ENCODE measurements at places on chromosomes 1 and 21.

DNA sequence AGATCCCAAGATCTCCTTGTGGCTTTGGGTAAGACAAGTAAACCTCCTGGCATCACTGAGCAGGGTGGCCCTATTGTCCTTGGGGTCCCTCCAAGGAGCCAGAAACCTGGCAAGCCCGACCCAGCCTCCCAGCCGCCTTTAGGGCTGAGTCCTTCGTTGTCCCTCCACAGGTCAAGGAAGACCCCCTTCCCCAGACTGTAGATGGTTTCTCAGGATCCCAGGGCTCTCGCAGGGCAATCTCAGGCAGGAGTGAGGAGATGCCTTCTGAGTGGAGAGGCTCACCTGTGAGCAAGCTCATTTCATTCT, 71.6 kb upstream of the CSF3R start:
- no peak for DNase-seq

- no peak for DNase-seq
These were observed 2.1 kb upstream of the UBR4 start for GRCh38 chr1:19212167-19212566.

- DNase-seq: no peak
These were observed 2.1 kb upstream of the IPO9 start for GRCh38 chr1:201826830-201827229.

DNA sequence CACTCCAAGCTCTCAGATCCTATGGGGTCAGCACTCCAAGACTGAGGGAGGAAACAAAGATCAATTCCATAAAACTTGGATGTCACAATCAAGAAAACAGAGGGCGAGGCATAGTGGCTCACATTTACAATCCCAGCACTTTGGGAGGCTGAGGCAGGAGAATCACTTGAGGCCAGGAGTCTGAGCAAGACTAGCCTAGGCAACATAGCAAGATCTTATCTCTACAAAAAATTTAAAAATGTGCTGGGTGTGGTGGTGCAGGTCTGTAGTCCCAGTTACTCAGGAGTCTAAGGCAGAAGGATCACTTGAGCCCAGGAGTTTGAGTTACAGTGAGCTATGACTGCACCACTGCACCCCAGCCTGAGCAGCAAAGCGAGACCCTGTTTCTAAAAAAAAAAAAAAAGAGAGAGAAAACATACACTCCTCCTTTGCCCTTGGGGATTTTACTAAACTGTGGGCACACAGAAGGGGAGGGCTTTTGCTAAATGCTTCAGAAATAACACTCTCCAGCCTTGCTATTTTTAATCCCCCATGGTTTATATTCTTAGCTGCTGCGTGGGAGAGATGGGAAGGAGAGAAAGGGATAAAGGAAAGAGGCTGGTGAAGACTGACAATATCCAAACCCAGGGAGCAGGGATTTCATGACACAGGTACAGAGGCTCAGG, 18.1 kb downstream of the ARHGEF2 start:
- DNase-seq: no peak

- DNase-seq: no peak
These were observed 22.7 kb downstream of the CD55 start for GRCh38 chr1:207344221-207344620.

DNA sequence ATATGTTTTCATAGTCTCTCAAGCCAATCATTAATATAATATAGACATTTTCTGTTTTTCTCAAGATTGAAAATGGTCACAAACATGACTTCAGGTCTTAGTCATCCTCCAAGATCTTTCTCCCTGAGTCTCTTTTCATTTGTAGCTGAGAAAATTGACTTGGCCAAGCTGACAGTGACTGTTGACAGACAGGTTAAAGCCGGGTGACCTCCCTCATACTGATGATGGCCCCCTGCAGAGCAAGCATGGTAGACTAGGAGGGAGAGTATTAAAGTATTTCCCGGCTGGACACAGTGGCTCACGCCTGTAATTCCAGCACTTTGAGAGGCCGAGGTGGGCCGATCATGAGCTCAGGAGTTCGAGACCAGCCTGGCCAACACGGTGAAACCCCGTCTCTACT, 6.8 kb upstream of the KIAA1614 start:
- no peak for DNase-seq

DNA sequence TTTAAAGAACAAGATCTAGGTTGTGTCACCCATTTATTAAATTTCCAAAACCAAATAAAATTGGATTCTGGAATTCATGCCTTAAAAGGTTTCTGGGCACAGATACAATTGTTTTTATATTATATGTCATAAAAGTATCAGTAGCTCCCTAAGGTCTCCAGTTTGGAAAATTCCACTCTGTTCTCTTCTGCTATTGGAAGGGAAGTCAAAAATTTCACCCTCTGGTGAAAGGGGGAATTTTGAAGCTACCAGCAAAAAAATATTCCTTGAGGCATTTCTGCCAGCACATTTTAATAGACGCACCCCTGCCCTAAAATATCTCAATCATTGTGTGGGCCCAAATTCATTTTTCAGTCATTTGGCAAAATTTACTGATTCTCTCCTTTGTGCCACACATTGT, 285.7 kb upstream of the SGIP1 start:
- no peak for DNase-seq

- no peak for DNase-seq
These were observed 19.8 kb downstream of the NRIP1 start for GRCh38 chr21:15045017-15045416.

DNA sequence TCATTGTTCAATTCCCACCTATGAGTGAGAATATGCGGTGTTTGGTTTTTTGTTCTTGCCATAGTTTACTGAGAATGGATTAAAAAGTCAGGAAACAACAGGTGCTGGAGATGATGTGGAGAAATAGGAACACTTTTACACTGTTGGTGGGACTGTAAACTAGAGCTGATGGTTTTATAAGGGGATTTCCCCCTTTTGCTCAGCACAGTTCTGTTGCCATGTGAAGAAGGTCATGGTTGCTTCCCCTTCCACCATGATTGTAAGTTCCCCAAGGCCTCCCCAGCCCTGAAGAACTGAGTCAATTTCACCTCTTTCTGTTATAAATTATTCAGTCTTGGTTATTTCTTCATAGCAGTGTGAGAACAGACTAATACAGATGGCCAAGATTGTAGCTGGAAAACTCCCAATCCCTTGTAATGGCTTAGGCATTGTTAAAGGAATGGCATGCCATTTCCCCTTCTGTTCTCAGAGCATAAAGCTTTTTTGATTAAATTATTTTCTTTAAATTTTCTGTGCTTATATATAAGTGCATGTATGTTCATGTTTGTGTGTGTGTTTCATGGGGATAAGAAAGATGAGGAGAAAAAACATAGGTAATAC, 144.8 kb downstream of the BACH1 start:
- no peak for DNase-seq

- DNase-seq: peak; percentile 45
These were observed 577 bp downstream of the IKBKE start for GRCh38 chr1:206470692-206471414.

GRCh38 chr1:116693759-116694480, 26.4 kb upstream of the IGSF3 start:
- DNase-seq: peak; percentile 29

DNA sequence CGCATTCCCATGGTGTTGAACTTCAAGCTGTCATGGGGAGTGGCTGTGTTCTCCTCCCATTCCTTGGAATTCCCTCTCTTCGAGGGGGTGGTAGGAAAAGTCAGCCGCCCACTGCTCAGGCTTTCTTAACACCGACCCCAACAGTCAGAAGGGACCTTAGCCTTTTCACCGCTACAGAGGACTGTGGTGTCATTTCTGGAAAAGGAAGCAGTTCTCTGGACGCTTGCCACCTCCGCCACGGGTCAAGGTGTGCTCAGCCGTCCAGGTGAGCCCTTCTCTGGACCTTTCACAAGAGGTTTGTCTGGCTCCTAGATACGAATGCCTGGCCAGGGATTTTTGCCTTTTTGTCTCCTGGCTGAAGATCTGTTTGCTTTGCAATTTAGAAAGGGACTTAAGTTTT, 31.8 kb downstream of the CLIC6 start:
- DNase-seq: no peak

GRCh38 chr1:59819566-59820438, 5.1 kb downstream of the HOOK1 start:
- DNase-seq: peak; percentile 24

- no peak for DNase-seq
These were observed 2.5 kb downstream of the PPP1R15B start for GRCh38 chr1:204409123-204409522.

- no peak for DNase-seq
These were observed 62.3 kb upstream of the ANGPTL1 start for GRCh38 chr1:178933105-178933561.

DNA sequence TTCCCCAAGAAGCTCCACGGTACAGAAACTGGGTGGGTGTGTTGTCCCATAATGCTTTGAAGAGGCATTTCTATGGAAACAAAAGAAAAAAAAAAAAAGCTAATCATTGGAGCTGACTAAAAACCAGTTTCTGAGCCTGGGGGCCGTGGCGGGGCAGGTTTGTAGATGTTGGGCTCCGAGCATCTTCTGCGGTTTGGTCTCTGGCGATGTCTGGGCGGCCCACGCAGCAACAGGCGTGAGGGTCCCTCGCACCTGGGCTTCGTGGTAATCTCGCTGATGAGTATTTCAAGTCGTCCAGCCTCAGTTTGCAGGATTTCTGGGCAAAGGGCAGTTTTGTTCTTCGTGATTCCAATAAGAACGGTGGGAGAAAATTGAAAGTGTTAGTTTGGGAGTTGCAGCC, 6.8 kb downstream of the TP73 start:
- DNase-seq: no peak

DNA sequence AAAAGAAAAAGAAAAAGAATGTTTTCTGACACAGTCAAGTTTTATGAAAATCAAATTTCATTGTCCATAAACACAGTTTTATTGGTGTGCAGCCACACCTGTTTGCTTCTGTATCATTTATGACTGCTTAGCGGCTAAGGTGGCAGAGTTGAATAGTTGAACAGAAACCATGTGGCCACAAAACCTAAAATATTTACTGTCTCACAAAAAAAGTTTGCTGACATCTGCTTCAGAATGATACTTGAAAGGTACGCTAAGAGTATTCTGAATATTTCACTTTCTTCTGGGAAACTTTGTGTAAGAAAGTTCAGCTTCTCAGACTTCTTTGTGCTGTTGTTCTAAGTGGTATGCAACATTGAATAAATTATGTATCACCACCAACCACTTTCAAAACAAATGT, 6.2 kb downstream of the KCNK1 start:
- peak; percentile 35 for DNase-seq

DNA sequence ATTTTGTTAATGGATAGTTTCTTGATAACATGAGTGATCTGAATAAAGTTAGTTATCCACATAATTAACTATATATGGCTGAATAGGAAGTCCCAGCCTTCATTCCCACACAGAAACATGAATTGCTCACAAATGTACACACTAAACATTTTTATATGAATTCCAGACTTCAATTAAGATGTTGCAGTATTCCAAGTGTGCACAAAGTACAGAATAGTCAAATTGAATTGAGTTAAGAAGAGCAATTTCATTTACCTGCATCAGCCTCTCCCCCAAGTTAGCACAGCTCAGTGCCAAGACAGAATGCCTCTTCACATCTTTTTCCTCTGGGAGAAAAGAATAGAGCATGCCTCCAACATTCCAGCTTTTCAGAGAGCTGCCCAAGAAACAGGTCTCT, 207.0 kb upstream of the SAMSN1 start:
- no peak for DNase-seq

DNA sequence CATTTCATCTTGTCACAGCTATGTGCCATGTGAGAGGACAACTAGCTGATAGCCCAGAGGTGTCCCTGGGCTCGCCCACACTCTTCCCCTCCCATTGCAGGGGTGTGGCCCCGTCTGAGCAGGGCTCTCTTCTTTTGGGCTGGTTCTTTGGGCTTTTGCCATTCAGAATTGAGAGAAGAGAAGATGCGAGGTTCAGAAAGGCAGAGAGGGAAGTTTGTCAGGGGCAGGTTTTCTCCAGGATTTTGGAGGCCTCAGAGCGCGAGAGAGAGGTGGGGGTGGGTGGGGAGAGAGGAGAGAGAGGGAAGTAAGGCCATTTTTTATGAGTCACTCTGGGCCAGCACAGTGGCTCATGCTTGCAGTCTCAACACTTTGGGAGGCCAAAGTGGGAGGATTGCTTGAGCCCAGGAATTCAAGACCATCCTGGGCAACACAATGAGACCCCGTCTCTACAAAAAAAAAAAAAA, 5.2 kb downstream of the IFI6 start:
- no peak for DNase-seq

- no peak for DNase-seq
These were observed 66.8 kb downstream of the SLC27A3 start for GRCh38 chr1:153842006-153842471.

DNA sequence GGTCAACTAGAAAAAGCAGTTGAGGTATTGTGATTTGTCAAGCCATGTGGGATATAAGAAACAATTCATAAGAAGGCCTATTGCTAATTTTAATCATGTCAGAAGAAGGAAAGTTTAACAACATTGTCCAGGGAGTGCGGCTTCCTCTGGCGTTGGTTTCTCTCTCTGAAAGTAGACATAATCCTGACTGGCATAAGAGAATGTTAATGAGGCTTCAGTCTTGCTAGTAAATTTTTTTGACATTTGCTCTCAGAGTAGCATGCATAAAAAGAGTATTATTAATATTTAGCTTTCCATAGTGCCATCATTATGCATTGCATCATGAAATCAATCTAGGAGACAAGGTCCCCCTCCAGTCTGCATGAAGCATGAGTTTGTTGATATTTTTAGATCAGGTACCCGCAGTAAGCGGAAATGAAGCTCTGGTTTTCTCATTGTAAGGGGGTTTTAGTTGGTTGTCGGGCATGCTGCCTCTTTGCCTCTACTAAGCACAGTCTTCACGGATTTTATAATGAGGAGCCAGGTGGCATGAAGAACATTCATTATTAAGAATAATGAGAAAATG, 12.8 kb upstream of the PRDM2 start:
- DNase-seq: no peak

DNA sequence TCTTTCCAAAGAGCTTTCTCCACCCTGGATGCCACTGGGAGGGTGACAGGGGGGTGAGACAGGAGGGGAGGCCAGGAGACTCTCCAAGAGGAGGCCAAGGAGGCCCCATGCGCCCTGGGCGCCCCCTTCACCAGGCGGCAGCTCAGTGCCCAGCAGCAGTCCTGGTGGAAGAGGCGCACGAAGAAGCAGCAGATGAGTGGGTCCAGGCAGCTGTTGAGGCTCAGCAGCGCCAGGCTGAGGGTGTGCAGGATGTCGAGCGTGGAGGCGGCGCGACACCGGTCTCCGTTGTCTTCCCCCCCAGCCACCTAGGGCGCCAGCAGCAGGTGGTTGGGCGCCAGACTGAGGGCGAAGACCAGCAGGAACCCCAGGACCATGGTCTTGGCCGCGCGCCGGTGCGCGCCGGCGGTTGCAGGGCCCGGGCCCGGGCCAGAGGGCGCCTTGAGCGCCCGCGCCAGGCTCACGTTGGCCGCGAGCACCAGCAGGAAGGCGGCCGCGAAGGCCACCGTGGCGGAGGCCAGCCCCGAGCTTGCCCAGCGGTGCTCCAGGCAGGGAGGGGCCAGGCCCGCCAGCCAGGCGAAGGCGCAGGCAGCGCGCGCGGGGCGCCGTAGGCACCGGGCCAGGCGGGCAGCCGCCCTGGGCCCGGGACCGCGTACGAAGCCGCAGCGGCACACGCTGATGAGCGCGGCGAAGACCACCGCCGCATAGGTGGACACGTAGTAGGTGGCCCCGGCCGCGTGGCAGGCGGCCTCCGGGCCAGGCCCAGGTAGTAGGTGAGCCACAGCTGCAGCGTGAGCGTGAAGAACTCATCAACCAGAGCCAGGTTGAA, 8.6 kb downstream of the TMEM35B start:
- no peak for DNase-seq

GRCh38 chr1:53754484-53755312, 15.7 kb upstream of the GLIS1 start:
- DNase-seq: peak; percentile 61
